ENCODE measurements at places on chromosomes 1 and 21.

DNA sequence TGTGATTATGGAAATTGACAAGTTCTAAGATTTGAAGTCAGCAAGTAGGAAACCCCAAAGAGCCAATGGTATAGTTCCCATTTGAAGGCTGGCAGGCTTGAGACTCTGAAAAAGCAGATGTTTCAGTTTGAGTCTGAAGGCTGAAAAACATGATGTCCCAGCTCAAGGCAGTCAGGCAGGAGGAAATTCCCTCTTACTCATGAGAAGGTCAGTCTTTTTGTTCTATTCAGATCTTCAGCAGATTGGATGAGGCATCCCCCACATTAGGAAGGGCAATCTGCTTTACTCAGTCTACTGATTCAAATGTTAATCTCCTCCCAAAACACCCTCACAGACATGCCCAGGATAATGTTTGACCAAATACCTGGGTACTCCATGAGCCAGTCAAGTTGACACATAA is 372.5 kb upstream of the ST6GALNAC5 start:
- no peak for DNase-seq

- no peak for DNase-seq
Observed at GRCh38 chr1:41963636-41964035, 44.9 kb upstream of the HIVEP3 start.

GRCh38 chr1:173122958-173123852 is 72.5 kb upstream of the TNFSF18 start:
- DNase-seq = no peak

- DNase-seq = no peak
Observed at GRCh38 chr1:21670956-21671902, 2.1 kb upstream of the RAP1GAP start.

DNA sequence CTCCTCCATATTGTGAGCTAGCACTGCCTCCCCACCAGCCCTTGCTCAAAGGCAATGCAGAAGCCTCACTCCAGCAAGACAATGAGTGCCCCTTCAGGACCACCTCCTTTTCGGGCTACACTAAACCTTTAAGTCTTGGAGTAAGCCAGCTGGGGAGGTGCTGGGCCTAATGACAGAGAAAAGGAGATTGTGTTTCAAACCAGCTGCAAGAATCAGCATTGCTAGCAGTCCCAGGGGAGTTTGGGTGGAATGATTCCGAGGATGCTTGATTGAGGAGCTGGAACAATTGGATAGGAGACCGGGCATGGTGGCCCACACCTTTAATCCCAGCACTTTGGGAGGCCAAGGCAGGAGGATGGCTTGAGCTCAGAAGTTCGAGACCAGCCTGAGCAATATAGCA is 54.1 kb upstream of the GPR37L1 start:
- DNase-seq = no peak

GRCh38 chr1:27353166-27353565 is 11.3 kb downstream of the SYTL1 start:
- DNase-seq = no peak

DNA sequence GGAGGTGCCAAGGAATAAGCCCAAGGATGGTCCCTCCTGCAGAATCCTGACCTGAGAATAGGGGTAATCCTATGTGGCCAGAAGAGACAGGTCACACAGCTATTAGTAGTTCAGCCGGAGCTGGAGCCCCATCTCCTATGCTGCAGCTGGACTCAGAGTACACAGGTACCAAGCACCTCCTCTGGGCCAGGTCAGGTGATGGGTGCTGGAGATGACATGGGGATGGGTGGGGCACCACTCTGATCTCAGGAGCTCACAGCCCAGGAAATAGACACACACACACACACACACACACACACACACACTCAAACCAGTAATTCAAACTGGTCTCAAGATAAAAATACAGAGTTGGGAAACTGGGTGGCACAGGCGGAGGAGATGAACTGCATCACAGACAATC is 54.2 kb upstream of the SSBP3 start:
- DNase-seq = no peak

GRCh38 chr1:184905601-184906322 is 68.5 kb downstream of the NIBAN1 start:
- no peak for DNase-seq

DNA sequence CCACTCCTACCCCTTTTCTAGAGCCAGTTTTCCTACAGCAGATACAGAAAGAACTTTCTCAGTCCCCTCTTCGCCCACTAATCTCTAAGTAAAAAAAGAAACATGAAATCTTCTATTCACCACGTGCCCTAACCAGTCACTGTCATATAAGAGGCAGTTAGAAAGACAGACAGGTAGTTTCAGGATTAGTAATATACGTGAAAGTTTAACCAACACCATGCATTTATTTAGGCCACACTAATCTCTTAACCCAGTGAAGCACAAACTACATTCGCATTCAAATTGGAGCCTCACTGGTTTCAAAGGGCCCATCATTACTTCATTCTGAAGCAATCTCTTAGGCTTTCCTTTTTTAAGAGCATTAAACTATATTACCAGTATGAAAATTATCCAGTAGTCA is 10.1 kb downstream of the GPATCH2 start:
- DNase-seq = no peak

- no peak for DNase-seq
Observed at GRCh38 chr1:233587958-233588799, 25.7 kb upstream of the KCNK1 start.

GRCh38 chr1:167185062-167185461 is 35.6 kb upstream of the POU2F1 start:
- DNase-seq = no peak

DNA sequence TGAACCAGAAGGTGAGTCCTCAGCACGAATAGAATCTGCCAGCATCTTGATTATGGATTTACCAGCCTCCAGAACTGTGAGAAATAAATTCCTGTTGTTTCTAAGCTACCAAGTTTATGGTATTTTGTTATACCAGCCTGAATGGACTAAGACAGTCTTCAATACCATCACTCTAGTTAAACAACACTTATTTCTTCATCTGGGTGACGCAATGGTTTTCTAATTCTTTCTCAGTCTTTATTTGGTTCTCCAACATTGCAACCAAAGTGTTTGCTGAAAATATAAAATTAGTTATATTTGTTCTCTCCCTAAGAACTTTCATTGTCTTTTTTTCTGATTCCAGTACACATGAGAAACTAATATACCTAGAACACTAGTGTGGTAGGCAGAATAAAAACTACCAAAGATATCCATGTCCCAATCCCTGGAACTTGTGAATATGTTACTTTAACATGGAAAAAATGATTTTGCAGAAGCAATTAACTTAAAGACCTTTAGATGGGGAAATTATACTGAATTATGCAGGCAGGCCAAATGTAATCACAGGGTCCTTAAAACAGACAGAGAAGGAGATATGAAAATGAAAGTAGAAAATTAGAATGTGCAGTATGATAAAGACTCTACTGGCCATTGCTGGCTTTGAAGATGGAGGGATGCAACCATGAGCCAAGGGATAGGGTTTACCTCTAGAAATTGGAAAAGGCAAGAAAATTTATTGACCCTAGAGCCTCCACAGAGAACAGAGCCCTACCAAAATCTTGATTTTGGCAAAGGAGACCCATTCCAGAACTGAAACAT is 1115.1 kb downstream of the PLA2G4A start:
- DNase-seq = no peak

GRCh38 chr1:9596415-9597123 is 7.9 kb downstream of the TMEM201 start:
- no peak for DNase-seq

GRCh38 chr1:200257235-200257634 is 152.6 kb downstream of the ZNF281 start:
- no peak for DNase-seq

- DNase-seq = no peak
Observed at GRCh38 chr1:111648806-111649205, 29.2 kb downstream of the RAP1A start.

GRCh38 chr1:97489834-97490233 is 431.0 kb downstream of the DPYD start:
- no peak for DNase-seq

DNA sequence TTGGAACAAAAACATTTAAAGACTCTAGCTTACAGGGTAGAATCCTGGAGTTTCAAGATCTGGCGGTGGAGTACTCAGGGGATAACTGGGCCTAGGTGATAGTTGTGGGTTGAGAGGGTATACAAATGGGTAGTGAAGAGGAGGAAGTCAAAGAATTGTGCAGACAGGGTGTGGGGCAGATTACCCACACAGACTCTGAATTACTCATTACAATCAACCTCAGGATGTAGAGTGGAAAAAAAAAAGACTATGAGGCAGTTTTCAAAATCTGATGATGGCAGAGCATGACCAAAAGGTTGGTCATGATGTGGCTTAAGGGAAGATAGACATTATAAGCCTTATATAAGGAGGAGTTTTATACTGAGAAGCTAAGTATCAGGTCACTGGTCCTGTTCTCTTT is 44.1 kb upstream of the GLIS1 start:
- DNase-seq = no peak

DNA sequence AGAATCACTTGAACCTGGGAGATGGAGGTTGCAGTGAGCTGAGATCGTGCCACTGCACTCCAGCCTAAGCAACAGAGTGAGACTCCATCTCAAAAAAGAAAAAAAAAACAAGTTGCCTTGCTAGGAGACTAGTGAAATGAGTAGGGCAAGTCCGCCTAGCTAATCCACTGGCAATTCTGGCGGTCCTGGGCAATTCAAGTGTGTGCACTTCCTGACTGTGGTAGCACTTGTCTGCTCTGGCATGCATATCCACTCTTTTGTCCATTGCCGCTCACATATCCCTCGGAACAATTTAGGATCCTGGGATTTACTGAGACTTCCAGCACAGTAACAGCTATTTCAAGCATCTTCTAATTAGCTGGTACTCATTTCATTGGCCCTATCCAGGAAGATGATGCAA is 426.3 kb upstream of the ADGRL2 start:
- DNase-seq = no peak

- DNase-seq = no peak
Observed at GRCh38 chr1:212034516-212035122, 738 bp downstream of the INTS7 start.

- DNase-seq = no peak
Observed at GRCh38 chr1:243343970-243344937, 88.4 kb downstream of the SDCCAG8 start.

- no peak for DNase-seq
Observed at GRCh38 chr1:217063172-217063908, 340.1 kb upstream of the ESRRG start.

- DNase-seq = no peak
Observed at GRCh38 chr21:26522704-26523103, 50.4 kb downstream of the CYYR1 start.

DNA sequence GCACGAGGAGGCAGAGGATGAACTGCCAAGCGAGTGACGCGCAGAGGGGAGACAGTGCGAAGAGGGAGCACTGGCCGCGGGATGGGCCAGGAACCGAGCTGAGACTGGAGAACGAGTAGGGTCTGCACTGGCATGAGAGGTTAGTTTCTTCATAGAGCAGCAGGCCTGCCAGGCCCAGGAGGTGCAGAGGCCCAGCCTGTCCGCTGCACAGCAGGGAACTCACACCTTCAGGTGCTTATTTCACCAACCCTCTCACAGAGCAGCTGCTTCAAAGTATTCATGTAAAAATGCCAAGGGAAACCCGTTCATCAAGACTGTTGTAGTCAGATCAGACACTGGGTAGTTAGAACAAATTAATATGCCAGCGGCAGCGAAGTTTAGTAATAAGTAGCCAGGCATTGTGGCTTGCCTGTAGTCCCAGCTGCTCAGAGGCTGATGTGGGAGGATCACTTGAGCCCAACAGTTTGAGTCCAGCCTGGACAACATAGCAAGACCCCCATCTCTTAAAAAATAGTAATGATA is 144.5 kb downstream of the SLC45A1 start:
- DNase-seq = no peak

GRCh38 chr1:206687915-206688442 is 3.3 kb downstream of the MAPKAPK2 start:
- no peak for DNase-seq

DNA sequence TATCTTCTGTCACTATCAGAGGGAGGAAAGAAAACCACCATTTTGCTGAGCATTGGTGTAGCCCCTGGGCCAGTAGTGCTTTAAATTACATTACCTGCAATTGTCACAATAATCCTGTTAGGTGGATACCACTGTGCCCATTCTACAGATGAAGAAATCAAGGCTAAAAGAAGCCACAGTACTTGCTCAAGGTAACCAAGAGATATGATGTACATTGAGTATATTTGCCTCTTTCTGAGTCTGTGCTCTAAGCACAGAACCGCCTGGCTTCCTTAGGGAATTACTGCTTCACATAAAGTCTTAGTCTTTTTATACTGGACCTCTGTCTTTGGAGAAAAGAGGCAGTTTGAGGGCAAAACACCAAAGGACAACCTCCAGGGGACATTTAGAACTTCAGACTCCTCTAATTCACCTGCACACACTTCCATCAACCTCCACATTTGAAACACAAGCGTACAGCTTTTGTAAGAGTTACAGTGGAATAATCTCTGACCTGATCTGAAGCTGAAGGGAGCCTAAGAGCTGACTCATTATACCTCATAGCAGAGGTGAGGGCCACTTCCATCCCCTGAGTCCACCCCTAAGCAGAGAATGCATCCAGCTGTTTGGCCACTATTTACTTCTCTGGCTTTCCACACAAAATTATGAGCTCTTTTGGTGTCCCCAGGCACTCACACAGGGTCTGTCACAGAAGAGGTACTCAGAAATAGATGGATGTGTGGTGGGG is 61.8 kb downstream of the PLPP3 start:
- DNase-seq = no peak

GRCh38 chr1:75672528-75673393 is 51.7 kb upstream of the ACADM start:
- no peak for DNase-seq

DNA sequence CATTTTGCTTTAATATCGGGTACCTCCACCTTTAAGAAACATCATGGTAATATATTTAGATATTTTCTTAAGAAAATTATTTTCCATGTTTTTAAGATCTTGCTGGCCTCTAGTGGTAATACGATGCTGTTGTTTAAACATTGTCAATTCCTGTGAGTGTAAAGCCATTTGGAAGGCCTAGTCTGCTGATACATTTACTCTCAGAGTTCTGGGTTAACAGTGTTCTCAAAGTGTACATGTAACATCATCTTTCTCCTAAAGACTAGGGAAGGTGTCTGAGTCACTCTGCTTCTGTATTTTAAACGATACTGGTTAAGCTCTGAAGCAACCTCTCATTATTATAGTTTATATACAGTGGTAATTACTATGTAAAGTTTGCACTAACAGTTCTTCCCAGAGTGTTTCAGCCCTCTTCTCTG is 189.1 kb downstream of the RASAL2 start:
- no peak for DNase-seq

DNA sequence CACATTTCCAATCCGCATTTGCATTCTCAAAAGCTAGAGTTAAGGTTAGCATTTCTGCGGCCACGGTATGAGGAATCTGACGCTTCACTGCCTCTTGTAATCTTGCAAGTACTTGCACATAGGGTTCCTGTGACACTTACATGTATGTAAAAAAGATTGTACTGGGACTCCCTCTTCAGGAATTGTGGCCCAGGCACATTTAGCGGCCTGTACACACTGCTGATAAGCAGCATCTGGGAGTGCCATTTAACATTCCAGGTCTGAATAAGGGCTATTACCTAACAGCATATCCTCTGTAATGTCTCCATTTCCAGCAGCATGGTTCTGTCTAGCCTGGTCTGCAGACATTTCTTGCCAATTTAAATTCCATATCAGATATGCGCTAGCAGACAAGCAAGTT is 75.7 kb downstream of the AXDND1 start:
- no peak for DNase-seq

All from stimulated activated CD4-positive, alpha-beta T cell treated with anti-CD3 and anti-CD28 coated beads, Interleukin-1b, Interleukin-23, amount 100 ng/mL, for 1 hour (primary cell).